ENCODE measurements at places on chromosomes 2 and 18.

DNA sequence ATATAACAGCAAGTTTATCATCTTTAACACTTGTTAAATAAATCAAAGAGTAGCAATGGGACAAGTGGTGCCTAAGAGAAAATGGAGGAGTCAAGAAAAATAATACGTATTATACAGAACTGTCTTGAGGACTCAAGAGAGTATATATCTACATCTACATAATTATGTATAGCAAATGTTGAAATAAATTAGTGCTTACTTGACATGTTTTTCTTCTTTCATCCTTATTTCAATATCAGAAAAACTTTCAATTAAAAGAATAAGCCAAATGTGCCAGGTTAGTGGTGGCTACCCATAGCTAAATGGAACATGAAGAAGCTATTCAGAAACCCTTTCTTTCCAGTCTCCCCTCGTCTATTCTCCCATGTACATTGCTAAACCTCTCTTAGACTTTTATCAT is 267.3 kb upstream of the SPOPL start:
- no peak for DNase-seq

DNA sequence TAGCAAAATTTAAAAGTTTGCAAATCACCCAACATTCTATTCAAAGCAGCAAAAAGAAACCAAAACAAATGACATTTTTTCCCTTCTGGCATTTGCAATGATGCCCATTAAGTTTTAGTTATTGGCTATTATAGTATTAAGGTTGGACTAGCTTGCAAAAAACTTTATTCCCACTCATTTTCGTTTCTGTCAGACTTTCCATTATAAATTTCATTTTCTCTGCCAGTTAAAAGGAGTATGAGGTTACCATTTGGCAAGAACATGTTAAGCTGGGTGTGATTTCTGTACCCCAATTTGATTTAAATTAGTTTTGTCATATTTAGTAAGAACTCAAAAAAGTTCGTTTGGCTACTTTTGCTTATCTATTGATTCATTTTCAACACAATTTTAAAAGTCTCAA is 187.9 kb downstream of the TCF4 start:
- DNase-seq: no peak

DNA sequence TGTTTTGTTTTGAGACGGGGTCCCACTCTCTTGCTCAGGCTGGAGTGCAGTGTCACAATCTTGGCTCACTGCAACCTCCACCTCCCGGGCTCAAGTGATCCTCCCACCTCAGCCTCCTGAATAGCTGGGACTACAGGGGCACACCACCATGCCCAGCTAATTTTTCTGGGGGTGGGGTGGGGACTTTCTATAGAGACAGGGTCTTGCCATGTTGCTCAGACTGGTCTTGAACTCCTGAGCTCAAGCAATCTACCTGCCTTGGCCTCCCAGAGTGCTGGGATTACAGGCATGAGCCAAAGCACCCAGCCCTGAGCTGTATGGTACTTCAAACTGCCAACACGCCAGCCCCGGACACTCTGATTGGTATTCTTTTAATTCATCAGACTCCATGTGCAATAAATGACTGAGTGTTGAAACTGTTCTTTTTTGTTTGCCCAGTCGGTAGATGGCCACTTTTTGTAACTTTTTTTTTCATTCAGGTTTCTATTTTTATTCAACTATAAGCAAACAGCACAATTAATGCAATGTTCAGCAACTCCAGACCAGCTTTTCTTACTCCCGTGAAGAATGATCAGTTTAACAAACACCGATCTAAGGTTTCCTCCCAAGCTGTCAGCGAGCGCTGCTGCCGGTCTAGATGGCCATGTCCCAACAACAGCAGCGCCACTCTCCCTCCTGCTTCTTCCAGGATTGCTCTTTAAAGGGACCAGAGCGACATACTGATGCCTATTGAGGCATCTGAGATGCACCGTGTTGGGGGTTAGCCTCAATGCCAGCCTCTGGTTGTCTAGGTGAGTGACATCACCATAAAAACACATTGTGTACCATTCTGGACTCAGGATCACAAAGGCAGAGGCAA is 12.5 kb upstream of the TGOLN2 start:
- no peak for DNase-seq

- peak; percentile 76 for DNase-seq
These were observed 48.9 kb downstream of the CHST9 start for GRCh38 chr18:27136208-27136535.

- DNase-seq: no peak
These were observed 782.3 kb downstream of the GALR1 start for GRCh38 chr18:78031991-78032390.

- DNase-seq: no peak
These were observed 127.6 kb upstream of the ITGA6 start for GRCh38 chr2:172299741-172300140.

DNA sequence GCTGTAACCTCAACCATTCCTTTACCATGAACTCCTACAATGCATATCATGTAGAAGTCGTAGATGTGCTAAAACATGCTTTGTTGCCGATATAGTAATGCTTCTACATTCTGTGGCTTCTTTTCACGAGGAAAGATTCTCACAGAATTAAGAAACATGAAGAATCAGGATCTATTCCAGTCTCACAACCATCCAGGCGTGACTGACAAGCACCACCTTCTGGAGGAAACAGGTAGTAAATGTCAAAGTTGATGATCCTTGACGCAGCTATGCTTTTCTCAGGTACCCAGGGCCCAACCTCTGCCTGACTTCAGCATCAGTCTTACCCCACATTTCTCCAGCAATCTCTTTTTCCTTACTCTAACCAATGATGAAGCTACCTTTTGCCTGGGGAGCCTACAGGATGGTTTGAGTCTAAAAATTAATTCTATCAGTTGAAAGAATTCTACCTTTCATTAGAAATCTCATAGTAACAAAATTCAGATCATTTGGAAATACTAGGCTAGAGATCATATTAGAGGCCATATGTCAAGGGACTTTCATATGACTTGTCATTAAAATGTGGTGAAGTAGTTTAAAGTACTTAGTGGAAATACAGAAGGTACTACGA is 123.3 kb upstream of the RND3 start:
- no peak for DNase-seq

- no peak for DNase-seq
These were observed 19.1 kb downstream of the ADAM17 start for GRCh38 chr2:9536504-9536903.

DNA sequence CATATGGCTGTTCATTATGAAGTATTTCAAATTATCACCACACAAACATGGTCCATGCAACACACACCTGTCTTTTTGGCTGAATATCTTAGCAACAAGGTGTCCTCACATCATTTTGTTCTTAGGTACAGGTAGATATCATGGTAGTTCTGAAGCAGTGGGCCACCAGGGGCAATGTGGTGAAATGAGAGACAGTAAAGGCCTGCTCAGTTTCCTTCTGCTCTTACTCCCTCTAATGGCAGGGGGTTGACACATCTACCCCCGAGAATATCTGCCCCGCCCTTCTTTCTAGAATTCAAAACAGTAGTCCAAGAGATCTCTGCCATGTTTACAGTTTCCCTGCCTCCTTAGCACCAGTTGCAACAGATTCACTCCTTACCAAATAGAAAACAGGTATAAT is 147.0 kb upstream of the KLHL14 start:
- no peak for DNase-seq

GRCh38 chr2:216283038-216283900 is 89.0 kb downstream of the MARCHF4 start:
- DNase-seq: no peak

- no peak for DNase-seq
These were observed 164.1 kb upstream of the RASGRP3 start for GRCh38 chr2:33312355-33312754.

- peak; percentile 37 for DNase-seq
These were observed 3.0 kb downstream of the NRBP1 start for GRCh38 chr2:27431395-27431794.

- DNase-seq: no peak
These were observed 394.8 kb downstream of the DCDC2C start for GRCh38 chr2:4098137-4098536.

DNA sequence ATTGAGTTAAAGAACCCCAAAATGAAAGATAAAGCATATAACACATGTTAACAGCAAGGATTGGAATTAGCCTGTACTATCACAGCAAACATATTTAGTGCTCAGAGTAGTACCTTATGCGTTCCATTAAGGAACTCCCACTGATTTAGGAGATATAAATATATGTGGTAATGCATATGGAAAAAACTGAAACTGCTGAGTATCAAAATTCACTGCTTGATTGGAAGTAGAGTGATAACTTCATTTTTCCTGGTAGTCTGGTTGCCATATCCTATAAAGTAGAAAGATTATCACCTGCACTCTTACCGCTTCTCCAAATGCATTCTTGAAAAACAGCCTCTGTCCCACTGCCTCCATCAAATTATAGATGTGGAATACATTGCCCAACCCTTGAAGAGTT is 95.1 kb upstream of the FOSL2 start:
- no peak for DNase-seq

- DNase-seq: no peak
These were observed 55.3 kb downstream of the VWA3B start for GRCh38 chr2:98142106-98142791.

DNA sequence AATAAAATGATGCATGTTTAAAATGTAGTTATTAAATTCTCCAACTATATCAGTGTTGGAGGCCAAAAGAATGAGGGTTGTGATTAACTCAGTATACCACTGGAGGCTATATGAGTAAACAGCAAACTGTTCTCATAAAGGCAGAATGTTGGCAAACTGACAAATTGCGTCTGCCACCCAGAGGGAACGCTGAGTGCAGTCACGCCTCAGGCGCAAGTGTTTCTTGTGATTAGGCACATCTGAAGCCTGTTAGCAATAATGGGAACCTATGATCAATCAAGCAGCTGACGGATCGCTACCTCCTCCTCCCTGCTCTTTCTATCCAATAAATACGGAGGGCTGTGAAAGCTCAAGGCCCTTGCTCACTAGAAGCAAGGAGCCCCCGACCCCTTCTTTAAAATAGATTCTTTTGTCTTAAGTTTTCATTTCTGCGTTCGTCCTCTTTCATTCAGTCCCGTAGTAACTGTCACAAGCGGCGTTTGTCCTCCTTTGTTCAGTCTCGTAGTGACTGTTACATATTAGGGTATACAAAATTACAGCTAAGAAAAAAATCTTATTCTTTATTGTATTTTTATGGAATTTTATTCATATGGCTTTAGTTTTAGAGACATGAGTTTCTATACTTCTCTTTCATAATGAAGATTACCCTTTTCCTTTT is 16.3 kb upstream of the RMND5A start:
- DNase-seq: peak; percentile 76

GRCh38 chr2:190554357-190555006 is 20.0 kb upstream of the NEMP2 start:
- DNase-seq: no peak

GRCh38 chr2:165895974-165896373 is 57.6 kb downstream of the TTC21B start:
- no peak for DNase-seq

DNA sequence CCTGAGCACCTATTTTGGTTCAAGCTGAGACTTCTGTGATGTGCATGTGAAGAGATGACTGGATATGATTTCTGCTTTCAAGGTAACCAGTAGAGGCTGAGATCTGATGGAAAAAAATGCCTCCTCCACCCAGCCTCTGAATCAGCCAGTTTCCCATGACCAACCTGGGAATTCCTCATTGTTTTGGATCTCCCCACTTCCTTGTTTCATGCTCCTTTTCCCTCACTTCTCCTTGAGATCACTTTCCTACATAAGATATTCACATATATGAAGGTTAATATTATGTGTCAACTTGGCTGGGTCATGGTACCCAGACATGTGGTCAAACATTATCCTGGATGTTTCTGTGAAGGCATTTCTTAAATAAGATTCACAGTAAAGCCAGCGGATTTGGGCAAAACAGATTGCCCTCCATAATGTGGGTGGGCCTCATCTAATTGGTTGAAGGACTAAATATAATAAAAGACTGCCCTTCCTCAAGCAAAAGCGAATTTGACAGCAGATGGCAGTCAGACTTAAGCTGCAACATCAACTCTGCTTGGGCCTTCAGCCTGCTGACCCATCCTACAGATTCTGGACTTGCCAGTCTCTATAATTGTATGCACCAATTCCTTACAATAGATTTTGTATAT is 379.4 kb downstream of the TNS1 start:
- no peak for DNase-seq

DNA sequence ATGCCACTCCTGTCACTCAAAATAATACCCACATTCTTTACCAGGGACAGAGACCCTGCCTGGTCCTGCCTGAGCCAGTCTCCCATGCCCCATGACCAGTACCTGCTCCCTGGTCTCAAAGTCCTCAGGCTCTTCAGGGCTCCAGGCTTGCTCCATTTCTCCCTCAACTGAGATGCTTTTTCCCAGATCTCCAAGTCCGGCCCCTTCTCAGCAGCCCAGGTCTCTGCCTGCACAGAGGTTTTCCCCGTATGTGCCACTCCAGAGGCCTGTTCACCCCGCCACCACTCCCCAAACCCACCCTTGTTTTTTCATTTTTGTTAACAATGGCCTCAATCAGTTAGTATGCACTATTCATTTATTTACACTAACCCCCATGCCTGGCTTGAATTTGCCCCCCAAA is 499.5 kb upstream of the MYT1L start:
- DNase-seq: no peak

DNA sequence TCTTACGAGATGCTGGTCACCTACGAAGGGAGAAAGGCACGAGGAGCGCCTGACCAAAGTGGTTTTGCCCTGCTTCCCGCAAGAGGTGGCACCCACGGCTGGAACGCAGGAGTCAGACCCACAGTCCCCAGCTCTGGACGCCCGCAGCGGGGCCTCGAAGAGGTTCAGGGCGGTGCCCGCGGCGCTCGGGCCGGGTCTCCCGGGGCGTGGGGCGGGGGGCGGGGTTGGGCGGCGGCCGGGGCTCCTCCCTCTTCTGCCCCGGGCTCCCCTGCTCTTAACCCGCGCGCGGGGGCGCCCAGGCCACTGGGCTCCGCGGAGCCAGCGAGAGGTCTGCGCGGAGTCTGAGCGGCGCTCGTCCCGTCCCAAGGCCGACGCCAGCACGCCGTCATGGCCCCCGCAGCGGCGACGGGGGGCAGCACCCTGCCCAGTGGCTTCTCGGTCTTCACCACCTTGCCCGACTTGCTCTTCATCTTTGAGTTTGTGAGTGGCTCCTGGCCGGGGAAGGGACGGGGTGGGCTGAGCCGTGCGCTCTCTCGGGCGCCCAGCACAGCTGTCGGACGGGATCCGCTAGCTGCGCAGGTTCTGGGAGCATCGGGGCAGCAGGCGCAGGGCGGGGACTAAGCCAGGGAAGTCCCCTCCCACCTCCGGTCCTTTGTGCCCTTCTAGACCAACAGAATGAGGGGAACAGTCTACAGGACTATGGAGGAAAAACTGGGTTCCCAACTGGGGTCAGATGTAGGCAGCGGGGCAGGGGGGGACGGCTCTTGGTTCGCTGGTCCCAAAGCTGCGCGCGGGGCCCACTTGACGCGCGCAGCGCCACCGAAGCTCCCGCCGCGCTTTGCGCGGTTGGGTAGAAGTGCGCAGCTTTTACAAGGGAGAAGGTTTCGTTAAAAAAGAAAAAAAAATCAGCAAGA is at the start of gene MAL:
MAL (plus strand) TSS at position 303 of the 914 bp plus-strand sequence; CDS start at position 388, 85 bp downstream.
- DNase-seq: no peak

Measured in Caki2 (cell line).